GM12864 (cell line): ENCODE measurements at places on chromosomes 2 and 18.

GRCh38 chr18:41594582-41594981 lies 360.5 kb upstream of the PIK3C3 start:
- DNase-seq, result no peak

DNA sequence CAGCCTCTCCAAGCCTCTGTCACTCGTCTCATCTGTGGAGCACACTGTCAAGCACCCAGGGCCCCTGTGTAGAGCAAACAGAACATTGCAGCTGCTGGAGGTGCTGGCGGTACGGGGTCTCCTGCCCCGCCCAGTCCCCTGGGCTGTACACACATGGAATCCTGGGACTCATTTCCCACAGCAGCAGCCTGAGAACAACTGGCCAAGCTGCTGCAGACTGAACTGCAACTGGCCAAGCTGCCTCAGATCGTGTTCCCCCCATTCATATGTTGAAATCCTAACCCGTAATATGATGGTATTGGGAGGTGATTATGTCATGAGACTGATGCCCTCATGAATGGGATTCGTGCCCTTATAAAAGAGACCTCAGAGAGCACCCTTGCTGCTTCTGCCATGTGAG lies 130.5 kb downstream of the NCK2 start:
- no peak for DNase-seq

- no peak for DNase-seq
Measured at GRCh38 chr2:239227661-239228371, 173.0 kb downstream of the HDAC4 start.

- peak; percentile 64 for DNase-seq
Measured at GRCh38 chr18:42025974-42026625, 71.1 kb downstream of the PIK3C3 start.

DNA sequence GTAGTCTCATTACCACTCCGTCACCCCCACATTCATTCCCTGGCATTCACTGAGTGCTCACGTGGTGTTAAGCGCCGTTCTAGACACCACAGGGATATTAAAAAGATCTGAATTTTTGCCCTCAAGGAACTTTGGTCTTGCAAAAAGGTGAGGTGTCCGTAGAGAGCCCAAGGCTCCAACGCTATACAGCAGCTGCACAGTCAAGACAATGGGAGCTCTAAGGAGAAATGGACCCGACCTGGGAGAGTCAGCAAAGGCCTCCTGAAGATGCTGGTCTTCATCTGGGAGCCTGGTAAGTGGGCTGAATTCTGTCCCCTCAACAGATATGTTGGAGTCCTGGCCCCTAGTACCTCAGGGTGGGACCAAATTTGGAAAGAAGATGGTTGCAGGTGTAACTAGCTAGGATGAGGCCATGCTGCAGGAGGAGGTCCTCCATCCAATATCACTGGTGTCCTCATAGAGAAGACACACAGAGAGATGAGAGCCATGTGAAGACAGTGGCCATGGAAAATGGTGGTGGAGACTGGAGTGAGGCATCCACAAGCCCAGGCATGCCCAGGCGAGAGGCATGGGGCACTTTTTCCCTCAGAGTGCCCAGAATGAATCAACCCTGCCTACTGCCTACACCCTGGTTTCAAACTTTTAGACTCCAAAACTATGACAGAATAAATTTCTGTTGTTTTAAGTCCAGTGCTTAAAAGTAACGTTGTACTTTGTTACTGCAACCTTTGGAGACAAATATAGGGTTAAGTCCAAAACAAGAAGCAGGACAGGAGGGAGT lies 247.3 kb downstream of the TTC32 start:
- no peak for DNase-seq

DNA sequence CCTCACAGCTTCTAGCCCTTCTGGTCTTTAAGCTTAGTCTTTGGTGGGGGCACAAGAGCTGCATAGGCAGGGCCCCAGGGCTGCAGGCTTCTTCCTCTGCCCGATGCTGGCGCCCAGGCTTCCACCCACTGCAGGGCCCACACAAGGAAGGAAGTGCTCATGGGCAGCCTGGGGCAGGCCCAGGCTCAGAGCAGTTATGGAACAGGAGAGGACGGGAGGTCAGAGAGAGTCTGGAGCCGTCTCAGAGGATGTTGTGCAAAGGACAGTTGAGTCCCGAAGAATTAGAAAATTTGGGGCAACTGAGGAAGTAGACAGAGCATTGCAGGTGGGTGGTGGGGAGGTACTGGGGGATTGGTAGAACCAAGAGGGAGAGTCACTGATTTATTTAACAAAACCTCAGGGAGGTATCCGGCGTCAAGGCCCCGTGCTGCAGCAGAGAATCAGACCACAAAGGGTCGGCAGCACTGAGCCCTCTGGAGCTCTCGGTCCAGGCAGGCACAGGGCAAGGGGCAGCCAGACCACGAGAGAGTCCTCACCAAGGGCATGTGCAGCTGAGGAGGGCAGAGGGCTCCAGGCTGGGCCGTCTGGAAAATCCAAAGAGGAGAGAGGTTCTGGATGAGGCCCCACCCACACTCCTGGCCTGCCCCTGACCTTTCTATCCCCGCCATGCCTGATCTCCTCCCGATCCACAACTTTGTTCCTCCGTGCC lies 110.8 kb upstream of the GLI2 start:
- DNase-seq, result no peak
